ENCODE measurements at places on chromosomes 12 and 14.

- no peak for DNase-seq
These were observed 73.6 kb downstream of the HECTD4 start for GRCh38 chr12:112308652-112309051.

DNA sequence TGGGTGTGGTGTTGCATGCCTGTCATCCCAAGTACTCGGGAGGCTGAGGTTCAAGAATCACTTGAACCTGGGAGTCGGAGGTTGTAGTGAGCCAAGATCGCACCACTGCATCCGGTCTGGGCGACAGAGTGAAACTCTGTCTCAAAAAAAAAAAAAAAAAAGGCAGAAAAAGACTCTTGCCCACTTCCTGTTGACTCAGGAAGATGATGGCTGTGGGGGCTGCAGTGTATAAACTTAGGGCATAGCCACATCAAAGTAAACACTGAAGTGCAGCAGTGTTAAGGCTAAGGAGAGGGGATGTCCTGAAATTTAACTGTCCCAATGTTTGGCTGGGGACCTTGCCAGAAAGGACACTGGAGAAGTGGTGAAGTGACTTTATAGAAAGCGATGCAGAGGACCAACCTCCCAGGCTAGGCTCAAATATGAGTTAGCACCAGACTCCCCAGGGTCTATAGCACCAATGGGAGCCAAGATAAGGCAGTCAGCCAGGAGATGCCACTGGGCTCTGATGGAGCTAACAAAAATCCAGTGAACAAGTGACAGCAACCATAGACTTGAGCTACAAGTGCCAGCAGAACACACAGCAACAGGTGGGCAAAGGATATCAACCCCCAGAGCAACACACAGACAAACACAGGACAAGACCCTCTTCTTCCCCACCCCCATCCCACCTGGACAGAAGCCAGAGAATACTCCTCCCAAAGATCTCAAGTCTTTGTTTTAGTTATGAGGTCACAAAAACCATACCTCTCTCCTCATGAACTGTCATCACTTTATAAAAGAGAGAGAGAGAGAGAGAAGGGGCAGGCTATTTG, 28.0 kb downstream of the NELL2 start:
- DNase-seq: no peak

- DNase-seq: no peak
These were observed 30.4 kb downstream of the KANSL2 start for GRCh38 chr12:48651681-48652080.

DNA sequence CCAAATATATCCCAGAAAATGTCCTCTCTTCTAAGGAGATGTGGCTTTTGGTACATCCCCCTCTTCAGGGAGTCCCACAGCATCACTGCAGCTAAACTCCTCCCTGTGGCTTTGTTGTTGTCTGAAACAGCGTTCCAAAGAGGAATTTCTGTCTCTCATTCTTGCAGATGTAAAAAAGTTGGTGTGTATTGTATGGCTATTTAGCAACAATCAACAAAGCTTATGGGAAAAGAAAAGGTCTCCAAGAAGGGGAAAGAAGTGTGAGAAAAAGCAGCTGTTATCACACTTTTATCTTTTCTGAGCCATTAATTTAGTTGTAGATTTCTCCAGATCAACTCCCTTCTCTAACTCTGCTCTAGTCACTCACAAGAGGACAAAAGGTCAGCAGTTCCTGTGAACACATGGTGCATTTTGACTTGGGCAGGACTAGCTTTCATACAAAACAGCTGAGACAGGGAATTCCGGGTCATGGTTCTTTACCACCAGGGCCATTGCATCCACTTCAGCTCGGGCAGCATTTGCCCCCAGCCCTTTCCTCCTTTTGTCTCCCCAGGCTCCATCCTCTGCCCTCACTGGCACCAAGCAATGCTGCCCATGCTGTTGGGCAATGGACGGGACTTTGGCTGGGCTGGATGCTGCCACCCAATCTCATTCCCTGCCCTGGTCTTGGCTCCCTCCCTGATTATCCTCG, 184.7 kb downstream of the TMX1 start:
- DNase-seq: no peak

DNA sequence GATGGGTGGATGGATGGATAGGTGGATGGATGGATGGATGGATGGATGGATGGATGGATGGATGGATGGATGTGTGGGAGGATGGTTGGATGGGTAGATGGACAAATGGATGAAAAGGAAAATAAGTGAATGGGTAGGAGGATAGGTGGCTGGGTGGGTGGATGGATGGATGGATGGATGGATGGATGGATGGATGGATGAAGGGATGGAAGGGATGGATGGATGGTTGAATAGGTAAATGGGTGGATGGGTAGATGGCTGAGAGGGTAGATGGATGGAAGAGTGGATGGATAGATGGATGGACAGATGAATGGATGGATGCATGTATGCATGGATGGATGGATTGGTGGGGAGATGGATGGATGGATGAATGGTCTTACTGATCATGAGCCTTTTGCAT, 36.5 kb downstream of the MAP1LC3B2 start:
- no peak for DNase-seq

DNA sequence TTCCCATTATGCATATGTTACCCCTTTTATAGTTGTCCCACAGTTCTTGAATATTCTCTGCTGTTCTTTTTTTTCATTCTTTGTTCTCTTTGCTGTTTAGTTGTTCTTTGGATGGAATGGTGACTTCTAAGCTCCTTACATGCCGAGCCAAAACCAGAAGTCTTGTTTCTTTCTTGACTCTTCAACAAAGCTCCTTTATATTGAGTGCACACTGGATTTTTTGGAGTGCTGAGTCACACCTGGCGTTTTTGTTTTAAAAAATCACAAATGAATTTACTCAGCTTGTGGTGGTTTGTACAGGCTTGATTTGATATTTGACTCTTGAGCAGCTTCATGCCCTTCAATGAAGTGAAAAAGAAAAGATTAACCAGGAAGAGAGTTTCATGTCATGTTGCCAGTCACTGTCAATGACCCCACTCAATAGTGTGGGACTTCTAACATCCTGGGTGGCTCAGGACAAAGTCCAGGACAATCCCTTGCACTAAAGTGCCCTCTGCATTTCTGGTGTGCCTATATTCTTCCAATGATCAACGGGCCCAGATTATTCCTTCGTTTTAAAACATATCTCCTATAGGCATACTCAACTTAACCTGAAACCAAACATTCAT, 112.4 kb upstream of the SLC38A4 start:
- no peak for DNase-seq

GRCh38 chr14:94571950-94572349, 9.3 kb upstream of the SERPINA5 start:
- no peak for DNase-seq

DNA sequence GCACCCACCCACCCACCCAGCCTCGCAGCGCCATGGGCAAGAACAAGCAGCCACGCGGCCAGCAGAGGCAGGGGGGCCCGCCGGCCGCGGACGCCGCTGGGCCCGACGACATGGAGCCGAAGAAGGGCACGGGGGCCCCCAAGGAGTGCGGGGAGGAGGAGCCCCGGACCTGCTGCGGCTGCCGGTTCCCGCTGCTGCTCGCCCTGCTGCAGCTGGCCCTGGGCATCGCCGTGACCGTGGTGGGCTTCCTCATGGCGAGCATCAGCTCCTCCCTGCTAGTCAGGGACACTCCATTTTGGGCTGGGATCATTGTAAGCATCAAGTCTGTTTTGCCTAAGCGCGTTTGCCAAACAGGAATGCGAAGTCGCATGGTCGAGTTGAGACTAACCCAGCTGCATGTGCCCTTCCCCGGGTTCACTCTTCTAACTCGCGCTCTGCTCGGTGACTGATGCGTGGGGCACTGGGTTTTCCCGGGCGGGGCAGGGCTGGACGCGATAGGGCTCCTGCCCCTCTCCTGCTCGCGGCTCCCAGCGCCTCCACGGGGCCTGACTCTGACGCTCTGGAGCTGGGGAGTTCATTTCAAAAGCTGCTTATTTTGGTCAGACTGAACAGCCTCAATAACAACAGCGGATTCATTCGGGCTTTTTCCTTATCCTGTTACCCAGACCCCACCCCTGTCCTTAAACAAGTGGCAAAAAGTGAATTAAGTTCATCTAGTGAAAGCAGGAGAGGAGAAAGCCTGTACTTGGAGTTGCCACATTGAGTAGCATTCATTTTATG, 458 bp downstream of the SSPN start:
- no peak for DNase-seq

- peak; percentile 94 for DNase-seq
These were observed at the start of gene AJUBA for GRCh38 chr14:22982477-22983245. Gene AJUBA (minus strand): TSS chr14:22982551. CDS start chr14:22982266, 285 bp downstream.

- DNase-seq: no peak
These were observed 34.4 kb downstream of the TMEM116 start for GRCh38 chr12:111978545-111978944.

DNA sequence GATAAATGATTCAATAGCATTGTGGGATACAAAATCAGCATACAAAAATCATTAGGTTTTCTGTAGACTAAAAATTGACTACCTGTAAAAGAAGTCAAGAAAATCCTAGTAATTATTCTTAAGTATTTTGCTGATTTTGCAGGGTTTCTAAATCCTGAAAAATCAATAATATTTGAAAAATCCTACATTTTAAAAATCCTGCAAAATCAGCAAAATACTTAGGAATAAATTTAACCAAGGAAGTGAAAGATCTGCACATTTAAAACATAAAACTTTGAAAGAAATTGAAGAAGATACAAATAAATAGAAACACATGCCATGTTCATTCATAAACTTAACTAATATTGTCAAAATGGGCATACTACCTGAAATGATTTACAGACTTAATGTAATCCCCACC, 517.7 kb downstream of the RERGL start:
- DNase-seq: no peak

DNA sequence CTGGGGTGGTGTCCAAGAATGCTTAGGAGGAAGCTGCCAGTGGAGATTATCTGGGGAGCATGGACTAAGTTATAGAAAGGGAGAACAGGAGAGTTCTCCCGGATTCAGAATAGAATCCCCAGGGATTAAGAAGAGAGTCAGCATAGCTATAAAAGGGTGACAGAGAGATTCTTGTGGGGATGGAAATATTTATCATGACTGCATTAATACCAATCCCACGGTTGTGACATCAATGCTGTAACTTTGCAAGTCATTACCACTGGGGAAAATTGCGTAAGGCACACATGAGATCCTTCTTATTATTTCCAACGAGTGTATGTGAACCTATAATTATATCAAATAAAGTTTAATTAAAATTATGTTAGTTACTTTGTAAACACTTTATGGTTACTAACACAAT, 447.9 kb upstream of the TMEM132C start:
- DNase-seq: no peak

DNA sequence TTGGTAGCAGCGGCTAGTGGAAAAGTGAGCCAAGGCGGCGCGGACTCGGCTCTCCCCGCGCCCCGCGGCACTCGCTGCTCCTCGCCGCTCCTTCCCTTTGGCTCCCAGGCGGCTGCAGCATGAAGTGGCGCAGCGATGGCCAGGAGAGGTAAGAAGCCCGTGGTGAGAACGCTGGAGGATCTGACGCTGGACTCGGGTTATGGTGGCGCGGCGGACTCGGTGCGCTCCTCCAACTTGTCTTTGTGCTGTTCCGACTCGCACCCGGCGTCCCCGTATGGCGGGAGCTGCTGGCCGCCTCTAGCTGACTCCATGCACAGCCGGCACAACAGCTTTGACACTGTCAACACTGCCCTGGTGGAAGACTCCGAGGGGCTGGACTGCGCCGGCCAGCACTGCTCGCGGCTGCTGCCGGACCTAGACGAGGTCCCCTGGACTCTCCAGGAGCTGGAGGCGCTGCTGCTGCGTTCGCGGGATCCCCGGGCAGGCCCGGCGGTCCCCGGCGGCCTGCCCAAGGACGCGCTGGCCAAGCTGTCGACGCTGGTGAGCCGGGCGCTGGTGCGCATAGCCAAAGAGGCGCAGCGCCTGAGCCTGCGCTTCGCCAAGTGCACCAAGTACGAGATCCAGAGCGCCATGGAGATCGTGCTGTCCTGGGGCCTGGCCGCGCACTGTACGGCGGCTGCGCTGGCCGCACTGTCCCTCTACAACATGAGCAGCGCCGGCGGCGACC, 225.6 kb upstream of the CRY1 start:
- DNase-seq: peak; percentile 26

GRCh38 chr14:26132061-26132645, 465.7 kb downstream of the NOVA1 start:
- no peak for DNase-seq

DNA sequence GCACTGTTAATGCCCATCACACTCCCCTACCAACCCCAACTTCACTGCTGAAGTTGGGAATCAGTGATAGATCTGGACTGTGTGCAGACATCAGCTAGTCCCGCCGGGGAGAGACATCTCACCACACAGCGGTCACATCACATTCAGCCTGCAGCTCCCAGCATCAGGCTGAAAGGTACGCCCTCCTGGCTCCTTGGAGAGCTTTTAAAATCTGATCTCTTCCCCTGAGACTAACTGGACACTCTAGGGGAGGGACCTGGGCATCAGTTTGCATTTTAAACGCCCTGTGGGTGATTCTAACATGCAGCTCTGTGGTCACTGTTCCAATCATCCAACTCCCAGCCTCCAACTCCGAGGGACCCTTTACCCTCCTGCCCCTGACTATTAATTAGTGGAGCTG, 58.4 kb downstream of the CCDC85C start:
- no peak for DNase-seq
